ENCODE measurements at places on chromosomes 12 and 14. TPM values are rescaled to one million over a fixed set of nuclear protein-coding genes. Genes with fewer than 3 reads are reported as not detected.

GRCh38 chr14:40271480-40271879 lies 839.2 kb upstream of the FBXO33 start:
- DNase-seq, result no peak

GRCh38 chr12:113186033-113186365 lies 478 bp downstream of the RITA1 start:
- no peak for DNase-seq

DNA sequence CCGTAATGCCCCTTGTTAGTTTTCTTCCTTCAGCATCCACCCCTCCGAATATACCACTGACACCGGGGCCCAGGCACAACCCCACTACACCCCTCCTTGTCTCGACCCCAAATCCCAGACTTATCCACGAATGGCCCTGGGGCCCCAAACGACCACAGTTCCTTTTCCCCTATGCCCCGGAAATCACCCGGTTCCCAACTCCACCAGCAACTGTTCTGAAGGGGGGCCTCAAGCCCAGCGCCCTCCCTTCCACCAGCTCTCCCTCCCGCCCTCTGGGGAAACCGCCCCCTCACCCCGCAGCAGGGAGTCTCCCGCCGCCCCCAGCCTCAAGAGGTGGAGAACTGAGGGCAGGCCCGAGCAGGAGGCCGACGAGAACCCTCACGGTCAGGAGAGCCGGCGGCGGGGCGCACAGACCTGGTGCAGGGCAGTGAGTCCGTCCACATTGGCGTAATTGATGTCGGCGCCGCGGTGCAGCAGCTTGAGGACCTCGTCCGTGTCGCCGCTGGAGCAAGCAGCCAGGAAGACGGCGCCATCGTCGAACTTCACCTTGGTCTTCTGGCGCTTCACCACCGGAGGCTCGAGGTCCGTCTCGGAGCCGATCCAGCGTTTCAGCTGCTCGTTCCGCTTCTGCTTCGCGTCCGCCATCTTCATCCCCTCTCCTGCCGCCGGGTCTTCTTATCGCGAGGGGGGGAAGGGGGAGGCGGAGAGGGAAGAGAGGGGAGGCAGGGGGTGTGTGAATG lies 446 bp downstream of the PPP1R12A start:
- DNase-seq, result no peak

DNA sequence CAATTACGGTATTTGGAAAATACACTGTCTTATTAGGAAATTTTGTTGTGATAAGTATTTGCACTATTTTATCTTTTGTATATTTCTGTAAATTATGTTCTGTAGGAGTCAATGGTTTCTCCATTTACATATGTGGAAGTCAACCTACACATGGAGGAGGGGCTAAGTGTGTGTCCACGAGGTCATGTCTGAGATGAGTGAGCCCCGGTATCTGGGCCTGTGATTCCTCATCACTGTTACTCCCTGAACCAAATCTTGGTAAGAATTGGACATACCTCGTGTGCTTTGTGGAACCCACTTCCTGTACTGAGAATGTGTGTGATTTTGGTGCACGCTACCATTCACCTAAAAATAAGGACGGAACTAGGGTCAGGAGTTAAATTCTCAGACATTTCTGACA lies 1105.5 kb downstream of the TMEM121 start:
- DNase-seq, result no peak

Gene FAM177A1
- 75.6 TPM for total RNA-seq

Gene SIX6
- total RNA-seq, result not detected
